Glomerular endothelial cell (primary cell): ENCODE measurements at places on chromosomes 4 and X.

DNA sequence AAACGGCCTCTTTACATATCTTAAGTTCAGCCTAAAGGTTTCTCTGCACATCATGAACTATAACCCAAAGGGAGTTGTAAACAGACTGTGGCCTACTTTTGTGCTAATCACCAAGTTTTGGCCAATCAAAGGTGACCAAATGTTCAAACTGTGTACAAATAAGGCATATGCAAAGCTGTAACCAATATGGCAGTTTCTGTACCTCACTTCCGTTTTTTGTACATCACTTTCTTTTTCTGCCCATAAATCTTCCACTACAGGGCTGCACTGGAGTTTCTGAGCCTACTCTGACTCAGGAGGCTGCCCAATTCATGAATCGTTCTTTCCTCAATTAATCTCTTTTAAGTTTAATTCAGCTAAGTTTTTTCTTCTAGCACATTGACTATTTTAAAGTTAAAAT lies 318.7 kb downstream of the SLC7A11 start:
- no peak for DNase-seq

GRCh38 chr4:21882051-21882839 lies 66.3 kb downstream of the KCNIP4 start:
- DNase-seq: no peak

- no peak for DNase-seq
These were observed 66.1 kb downstream of the NHSL2 start for GRCh38 chrX:71976753-71977152.

DNA sequence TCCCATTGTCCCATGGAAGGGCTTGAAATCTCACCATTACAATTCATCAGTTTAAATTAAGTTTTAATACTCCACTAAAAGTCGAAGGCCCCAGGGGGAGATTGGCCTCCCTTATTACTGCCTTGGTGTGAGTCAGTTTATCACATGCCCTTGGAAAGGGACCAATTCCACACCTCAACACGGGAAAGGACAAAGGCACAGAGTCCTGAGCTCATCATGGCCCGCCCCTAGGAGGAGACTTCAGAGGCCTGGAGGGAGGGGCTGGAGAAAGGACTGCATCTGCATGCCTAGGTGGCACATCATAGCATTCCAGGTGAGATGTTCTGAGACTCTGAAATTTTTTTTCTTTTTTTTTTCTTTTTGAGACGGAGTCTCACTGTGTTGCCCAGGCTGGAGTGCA lies 2.8 kb upstream of the SEL1L3 start:
- no peak for DNase-seq

- DNase-seq: no peak
These were observed 103.2 kb downstream of the ARHGAP6 start for GRCh38 chrX:11562570-11562969.

DNA sequence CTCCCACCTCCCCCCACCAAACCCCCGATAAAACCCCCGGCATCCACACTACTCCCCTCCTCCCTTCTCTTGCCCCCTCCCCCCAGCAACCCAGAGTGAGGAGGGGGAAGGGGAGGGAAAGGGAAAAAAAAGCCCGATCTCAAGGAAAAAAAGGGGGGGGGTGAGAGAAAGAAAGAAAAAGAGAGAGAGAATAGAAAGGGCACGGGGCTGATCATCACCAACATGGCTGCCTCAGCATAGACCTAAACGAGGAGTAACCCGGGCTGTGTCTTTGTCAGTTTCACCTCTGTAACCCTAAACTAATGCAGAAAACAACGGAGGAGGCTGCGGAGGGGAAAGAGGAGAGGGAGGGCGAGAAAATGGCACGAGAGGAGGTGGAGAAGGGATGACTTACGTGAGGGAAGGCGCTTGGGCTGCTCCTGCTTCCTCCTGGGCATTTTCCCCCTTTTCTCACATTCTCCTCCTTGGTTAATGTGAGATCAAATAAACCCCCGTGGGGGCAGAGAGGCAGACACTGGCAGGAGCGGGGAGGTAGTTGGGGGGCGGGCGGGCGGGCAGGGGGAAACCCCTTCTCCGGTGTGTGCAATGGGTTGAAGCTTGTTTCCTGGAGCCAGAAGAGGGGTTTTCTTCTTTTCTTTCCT lies 532 bp downstream of the ZNF827 start:
- no peak for DNase-seq

DNA sequence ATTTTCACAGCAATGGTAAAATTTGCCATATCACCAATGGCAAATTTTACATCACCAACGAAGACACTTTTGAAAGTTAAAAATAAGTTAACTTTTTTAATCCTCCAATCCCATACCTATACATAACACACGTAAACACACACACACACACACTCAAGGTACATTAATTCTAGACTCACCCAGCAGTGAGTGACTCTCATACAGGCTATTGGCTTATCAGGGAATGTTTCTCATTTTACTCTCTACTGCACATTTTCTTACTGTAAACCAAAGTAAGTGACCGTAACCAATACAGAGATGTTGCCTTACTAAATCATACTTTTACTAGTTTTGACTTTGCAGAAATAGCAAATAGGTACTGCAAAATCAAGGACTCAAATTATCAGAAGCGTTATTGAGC lies 2.3 kb downstream of the VEGFC start:
- DNase-seq: no peak

DNA sequence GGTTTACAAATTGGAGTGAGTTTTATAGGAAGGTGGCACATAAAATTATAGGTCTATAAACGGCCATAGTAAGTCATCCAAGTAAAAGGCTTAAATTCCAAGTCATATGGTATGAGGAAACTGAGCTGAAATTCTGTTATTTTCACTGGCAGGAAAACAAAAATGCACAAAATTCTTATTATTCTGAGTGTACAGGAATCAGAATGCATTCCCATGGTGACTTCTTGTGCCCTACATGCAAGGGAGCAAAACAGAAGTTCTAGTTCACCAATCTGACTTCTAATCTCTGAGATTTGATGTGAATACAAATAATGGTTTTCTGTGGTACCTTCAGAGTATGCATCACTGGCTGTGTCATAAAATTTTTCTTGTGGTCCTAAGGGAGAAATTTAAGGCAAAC lies 102.9 kb downstream of the CLCN4 start:
- DNase-seq: no peak

DNA sequence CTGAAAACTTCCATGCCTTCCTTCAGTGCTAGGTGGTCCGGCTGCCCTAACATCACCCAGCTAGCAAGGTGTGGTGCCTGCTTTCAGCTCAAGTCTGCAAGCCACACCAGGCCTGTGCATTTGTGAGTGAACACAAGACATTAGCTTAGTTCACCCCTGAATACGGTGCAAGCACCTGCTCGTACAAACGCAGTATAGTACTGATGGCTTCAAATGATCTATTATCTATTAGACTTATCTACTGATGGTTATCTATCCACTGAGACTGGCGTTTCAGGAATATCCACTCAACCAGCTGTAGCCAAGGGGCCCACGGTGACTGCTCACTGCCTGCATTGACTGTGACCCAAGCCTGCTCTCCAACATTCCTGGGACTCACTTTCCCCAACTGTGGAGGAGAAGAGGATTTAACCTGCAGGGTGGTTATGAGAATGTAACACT lies 155.9 kb downstream of the SHOX start:
- no peak for DNase-seq

GRCh38 chr4:106609917-106610316 lies 241.3 kb upstream of the GIMD1 start:
- no peak for DNase-seq

GRCh38 chr4:87037671-87038334 lies 103.0 kb downstream of the AFF1 start:
- no peak for DNase-seq

GRCh38 chr4:145719752-145720624 lies 40.0 kb downstream of the C4orf51 start:
- DNase-seq: no peak
